Daoy (cell line): ENCODE measurements at places on chromosomes 5 and 9. TPM values are rescaled to one million over a fixed set of nuclear protein-coding genes. Genes with fewer than 3 reads are reported as not detected.
A peak's percentile ranks its signal among the peaks of the same experiment; 100 is the strongest.

Gene NR4A3
- 0.17 and 0.24 TPM in 2 replicates for total RNA-seq

DNA sequence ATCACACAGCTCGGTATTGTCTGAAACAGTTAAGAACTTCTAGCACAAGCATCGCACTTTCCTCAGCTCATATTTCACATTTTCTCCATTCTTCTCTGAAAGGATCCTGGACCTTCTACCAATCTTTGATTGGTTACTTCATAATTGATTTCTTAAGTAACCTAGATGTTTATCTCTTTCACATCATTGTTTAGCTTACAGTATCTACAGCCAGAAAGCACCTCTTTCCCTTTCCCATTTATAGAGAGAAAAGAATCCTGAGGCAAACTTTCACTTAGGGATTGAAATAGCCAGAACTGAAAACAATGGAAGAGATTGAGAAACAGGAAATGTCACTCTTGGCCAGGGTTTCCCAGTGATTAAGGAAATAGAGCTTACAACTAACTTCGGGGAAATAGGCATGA lies 2.5 kb downstream of the IL33 start:
- no peak for DNase-seq

Gene PRDM9
- not detected in 2 replicates for total RNA-seq

Gene CATSPER3
- total RNA-seq, result 0.06 TPM in 1 of 2 replicates, not detected in the other

DNA sequence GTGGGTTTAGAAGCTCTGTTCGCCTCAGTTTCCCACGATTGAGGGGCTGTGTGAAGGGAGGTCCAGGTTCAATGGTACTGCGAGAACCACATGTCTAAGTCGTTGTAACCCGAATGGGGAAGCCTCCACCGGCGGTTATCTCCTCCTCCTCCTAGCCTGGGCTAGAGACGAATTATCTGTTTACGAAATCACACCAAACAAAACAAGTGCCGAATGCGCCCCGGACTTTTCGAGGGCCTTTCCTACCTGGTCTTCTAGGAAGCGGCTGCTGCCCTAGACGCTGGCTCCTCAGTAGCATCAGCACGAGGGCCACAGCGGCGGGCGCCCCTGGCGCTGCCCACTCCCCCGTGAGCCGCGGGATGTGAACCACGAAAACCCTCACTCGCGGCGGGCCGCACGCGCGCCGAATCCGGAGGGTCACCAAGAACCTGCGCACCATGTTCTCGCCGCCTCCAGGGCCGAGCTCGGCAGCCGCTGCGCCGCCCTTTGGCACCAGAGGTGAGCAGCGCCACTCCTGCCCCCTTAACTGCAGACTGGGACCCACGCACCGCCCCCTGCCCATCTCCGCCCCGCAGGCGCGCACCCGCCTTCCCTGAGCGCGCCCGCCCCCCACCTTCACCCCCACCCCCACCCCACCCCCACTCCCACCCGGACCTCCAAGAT lies at the start of gene CDKN2A:
CDKN2A (minus strand) TSS at position 500 of the 663 bp plus-strand sequence.
- no peak for DNase-seq

Gene OR1Q1
- total RNA-seq, result not detected in 2 replicates

Gene HEMGN
- total RNA-seq, result 0.17 TPM in 1 of 2 replicates, not detected in the other

DNA sequence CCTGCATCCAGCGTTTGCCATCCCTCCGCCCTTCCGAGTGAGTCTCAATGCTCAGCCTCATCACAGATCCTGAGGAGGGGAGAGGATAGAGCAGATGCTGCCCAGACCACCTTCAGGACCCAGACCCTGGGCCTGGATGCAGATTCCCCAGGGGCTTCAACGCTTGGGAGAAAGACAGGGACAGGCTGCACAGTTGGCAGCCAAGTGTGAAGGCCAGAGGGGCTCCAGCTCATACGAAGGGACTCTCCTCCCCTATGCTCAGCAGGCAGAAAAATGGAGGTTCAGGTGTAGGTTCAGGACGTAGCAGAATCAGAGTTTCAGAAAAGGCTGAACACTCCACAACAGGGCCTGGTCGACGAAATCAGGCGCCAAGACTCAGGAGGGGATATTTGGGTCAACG lies 378.5 kb upstream of the IRX1 start:
- DNase-seq, result no peak

Gene ENHO
- total RNA-seq, result 0.24 and 1.9 TPM in 2 replicates

- DNase-seq, result peak; percentile 57
These were observed 57.8 kb downstream of the RORB start for GRCh38 chr9:74554751-74555419.
